ENCODE measurements at places on chromosomes 12 and 14.

GRCh38 chr14:96104469-96105057, 65.4 kb downstream of the C14orf132 start:
- DNase-seq, result no peak

- no peak for DNase-seq
Observed at GRCh38 chr14:97802430-97803373, 1005.5 kb downstream of the VRK1 start.

GRCh38 chr12:16581416-16581815, 24.5 kb downstream of the LMO3 start:
- no peak for DNase-seq

- no peak for DNase-seq
Observed at GRCh38 chr14:92263681-92264080, 59.3 kb upstream of the SLC24A4 start.

DNA sequence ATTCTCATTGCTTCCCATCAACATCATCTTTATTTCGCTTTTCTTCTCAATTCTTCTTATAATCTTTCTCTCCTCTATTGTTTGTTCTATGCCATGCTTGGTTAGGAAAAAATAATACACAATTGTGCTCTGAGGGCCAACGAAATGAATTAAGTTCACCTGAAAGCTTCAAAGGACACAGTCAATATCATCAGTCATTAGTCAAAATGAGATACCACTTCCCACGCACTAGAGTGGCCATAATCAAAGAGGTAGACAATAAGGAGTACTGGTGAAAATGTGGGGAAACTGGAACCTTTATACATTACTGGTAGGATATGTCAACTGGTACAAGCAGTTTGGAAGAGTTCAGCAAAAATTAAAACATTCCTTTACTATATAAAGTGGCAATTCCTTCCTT, 91.5 kb downstream of the TMTC1 start:
- DNase-seq, result no peak

GRCh38 chr12:129481921-129482320, 421.9 kb downstream of the TMEM132D start:
- no peak for DNase-seq

DNA sequence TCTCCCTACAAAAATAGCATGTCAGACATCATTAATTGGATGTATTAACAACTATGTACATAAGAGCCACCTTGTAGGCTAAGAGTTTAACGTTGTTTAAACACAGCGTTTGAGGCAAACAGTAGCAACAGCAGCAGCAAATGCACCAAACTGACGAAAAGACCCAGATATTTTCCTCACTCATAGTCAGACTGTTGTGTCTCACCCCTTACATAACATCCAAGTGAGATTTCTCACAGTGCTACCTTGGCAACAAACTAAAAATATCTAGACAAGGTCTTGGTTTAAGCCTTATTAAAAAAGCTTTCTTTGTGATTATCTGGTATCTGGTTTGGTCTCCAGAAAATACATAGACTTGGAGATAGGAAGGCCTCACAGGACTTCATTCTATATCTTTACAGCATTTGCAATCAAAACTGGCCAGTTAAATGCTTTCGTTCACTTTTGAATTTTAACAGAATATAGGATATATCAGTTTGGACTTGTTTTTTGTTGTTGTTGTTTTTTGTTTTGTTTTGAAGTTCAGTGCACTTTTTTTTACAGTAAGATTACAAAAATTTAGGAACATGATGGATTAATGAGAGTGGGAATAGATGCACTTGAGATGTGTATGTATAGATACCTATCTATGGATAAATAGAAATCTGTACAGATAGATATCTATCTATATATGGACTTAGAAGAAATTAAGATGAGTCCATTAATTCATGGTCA, 4.1 kb downstream of the BHLHE41 start:
- no peak for DNase-seq

DNA sequence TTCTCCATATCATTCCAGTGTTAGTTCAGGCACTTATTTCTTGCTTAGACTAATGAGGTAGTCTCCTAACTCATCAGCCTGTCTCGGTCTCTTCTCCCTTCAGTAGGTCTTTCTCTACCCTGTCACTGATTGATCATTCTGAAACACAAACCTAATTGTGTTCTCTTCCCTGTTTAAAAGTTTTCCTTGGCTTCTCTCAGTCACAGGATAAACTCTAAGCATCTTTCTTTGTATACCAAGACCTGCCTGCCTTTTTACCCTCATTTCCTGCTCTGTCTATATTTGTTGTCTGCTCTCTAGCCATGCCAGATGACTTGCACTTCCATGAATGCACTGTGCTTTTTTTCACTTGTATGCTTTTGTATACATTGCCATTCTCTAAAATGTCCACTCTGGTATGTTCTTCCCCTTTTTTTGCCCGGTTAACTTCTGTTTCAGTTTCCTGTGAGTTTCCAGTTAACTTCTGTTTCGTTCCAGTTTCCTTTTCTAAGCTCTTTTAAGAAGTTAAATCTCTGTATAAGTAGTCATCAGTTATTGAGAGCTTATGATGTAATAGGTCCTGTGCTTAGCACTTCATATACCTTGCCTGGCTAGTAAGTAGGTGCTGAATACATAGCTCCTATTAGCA, 12.8 kb downstream of the DIP2B start:
- DNase-seq, result no peak

DNA sequence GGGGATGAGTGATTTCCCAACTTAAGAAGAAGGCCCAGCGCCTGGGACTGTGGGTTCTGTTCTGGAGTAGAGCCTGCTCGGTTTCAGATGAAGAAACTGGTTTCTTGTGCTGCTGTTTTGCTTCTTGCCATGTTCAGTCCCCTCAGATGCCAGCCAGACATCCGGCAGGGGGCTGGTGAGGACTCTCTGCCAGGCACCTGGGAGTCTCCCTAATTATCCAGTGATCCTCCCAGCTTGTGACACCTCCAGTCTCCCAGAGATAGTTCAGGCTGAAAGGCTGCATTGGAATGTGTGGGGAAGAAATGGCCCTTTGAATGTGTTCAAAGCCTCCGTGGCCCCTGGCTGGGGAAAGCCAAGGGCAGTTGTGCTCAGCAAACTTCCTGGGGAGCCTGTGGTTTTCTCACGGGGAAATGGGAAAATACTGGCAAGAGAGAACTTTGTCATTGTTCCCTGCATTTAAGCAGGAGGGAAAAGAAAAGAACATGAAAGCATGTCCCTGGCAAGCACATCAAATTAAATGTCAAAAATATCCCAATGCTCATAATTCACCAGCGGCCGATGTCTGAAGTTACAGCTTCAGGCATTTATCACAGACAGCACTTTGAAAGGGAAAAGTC, 8.5 kb upstream of the SERPINA12 start:
- DNase-seq, result no peak

DNA sequence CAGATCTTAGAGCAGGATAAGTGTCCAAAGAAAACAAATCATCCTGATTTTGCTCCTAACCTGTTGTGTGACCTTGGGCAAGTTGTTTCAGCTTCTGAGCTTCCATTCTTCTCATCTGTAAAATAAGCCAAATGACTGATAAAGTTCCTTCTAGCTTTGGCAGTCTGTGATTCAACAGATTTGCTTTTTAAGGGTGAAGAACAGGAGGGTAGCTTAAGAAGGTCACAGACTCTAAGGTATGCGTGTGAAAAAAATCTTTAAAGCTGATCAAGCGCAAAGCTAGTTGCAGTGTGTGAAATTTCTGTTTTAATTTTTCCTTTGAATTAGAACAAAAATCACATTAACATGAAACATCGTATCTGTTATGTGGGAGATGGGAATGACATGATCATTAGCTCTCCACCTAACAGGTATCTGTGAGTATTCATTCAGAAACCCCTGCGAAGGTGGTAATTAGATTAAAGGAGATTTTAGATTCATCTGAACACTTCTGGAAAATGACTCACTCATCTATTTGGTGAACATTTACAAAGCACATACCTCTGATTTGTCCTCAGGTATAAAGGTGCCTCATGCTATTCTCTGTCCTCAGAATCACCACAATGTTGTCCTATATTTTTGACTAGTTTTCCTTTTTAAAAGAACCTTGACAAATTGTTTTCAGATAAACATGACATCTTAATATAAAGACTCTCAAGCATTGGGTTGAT, 131.9 kb upstream of the CPM start:
- no peak for DNase-seq

GRCh38 chr14:44742202-44742601, 219.5 kb downstream of the KLHL28 start:
- DNase-seq, result no peak

DNA sequence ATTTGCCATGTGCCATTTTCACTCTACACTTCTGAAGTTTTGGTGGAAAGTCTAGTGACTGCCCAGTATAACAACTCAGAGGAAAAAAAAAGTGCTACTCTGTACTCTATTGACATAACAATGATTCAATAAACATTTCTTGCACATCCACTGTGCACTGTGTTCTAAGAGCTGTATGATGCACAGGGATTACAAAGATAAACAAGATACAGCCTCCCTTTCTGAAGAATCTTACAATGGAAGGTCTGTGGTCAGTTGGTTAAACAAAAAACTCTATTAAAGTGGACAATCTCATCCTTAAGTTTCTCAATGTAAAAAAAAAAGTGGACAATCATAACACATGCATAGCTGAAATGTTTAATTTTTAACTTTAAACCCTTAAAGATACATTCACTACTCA, 105.7 kb upstream of the RASSF8 start:
- no peak for DNase-seq

DNA sequence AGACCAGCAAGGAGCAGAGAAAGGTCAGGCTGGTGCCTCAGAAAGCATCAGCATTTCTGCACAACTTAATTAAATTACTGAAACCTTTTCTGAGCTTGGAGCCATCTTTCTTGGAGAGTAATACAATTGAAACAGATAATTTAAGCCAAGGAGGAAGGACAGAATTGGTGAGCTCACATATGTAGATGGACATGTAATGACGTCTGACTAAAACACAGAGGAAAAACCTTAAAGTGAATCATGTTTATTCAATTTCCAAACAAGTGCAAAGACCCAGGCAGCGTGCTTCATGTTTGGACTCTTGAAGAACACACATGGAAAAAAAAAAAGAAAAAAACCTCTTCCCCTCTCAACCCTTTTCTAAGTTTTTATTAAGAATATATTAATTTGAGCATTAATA, 19.0 kb downstream of the SUSD6 start:
- peak; percentile 37 for DNase-seq

Data from SK-N-DZ (cell line).